Suppressor macrophage (primary cell): ENCODE measurements at places on chromosomes 3 and 15.
A peak's percentile ranks its signal among the peaks of the same experiment; 100 is the strongest.

GRCh38 chr3:55792009-55792408 is 304.9 kb upstream of the WNT5A start:
- no peak for DNase-seq

GRCh38 chr3:127274200-127274760 is 13.6 kb downstream of the PRR20G start:
- peak; percentile 60 for DNase-seq

GRCh38 chr15:66275352-66275751 is 18.0 kb upstream of the DIS3L start:
- no peak for DNase-seq

- peak; percentile 27 for DNase-seq
These were observed 69.2 kb downstream of the GOLGA8B start for GRCh38 chr15:34514251-34514670.

- no peak for DNase-seq
These were observed 511.2 kb downstream of the MECOM start for GRCh38 chr3:169152319-169152718.

DNA sequence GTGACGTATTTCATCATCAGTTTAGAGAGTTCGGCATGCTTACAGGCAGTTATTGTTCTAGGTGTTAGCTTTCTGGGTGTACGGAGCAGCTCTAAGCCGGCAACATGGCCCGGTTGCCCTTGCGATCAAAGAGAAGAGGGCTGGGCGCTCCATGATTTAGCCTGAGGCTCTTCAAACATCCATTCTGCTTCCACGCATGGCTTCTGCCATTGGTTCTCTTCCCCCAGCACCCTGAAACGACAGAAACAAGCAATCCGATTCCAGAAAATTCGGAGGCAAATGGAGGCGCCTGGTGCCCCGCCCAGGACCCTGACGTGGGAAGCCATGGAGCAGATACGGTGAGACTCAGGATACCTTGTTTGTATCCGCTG is 574 bp downstream of the NGRN start:
- peak; percentile 64 for DNase-seq

- no peak for DNase-seq
These were observed 344.9 kb downstream of the NLGN1 start for GRCh38 chr3:173742491-173742890.
